ENCODE measurements at places on chromosomes 2 and 18.

GRCh38 chr2:133711201-133711600, 142.9 kb upstream of the NCKAP5 start:
- DNase-seq, result no peak

GRCh38 chr18:44602380-44602779, 78.3 kb upstream of the SETBP1 start:
- DNase-seq, result peak; percentile 59

DNA sequence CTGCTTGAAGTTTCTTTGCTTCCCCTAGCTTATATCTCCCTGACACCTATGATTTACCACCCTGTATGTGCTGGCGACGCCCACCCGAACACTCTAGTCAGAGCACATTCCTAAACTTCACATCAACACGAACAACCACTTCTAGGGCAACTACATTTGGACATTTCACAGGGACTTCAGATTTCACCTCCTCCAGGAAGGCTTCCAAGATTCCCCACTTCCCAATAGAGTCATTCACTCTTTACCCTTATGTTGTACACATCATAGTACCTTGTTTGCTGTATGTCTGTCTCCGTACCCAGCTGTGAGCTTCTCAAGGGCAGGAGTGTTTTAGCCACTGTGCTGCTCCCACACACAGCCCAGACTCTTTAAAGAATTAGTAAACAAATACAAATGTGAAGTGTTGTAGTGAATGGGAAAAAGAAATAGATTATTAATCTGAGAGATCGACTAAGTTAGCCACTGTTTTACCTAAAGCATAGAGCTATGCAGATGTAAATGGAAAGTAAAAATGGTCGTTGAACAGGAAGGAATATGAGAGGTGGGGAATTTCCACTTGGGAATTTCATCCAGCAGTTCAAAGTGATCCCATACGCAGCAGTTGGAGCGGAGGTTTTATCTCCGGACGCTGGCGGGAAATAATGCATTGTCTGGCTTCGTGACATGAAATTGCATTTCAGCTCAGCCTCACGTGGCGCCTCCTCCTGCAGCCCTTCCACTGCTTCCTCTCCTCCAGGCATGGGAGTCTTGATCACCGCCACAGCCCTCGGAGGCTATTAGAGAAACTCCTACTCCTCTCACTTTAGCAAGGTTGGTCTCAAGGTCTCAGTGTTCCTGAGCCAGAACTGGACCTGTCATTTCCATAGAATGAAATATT, 233.4 kb upstream of the COPS8 start:
- no peak for DNase-seq

DNA sequence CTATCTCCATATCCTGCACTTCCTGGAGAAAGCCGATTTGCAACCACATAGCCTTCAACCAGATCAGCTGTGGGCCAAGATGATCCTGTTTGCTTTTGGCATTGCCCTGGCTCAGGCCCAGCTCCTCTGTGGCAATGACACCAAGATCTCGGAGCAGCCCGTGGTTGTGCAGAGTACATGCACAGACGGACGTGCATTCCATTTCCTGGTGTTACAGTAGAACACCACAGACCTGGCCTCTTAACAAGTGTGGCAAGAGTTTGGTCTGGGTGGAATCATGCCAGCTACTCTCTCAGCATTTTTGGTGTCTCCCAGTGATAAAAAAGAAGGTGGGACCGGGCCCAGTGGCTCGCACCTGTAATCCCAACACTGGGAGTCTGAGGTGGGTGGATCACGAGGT, 20.0 kb downstream of the MALT1 start:
- no peak for DNase-seq

GRCh38 chr2:71190656-71191569, 36.0 kb downstream of the PAIP2B start:
- peak; percentile 9 for DNase-seq
